OCI-LY7 (cell line): ENCODE measurements at places on chromosomes 4 and X. TPM values are rescaled to one million over a fixed set of nuclear protein-coding genes. Genes with fewer than 3 reads are reported as not detected.

DNA sequence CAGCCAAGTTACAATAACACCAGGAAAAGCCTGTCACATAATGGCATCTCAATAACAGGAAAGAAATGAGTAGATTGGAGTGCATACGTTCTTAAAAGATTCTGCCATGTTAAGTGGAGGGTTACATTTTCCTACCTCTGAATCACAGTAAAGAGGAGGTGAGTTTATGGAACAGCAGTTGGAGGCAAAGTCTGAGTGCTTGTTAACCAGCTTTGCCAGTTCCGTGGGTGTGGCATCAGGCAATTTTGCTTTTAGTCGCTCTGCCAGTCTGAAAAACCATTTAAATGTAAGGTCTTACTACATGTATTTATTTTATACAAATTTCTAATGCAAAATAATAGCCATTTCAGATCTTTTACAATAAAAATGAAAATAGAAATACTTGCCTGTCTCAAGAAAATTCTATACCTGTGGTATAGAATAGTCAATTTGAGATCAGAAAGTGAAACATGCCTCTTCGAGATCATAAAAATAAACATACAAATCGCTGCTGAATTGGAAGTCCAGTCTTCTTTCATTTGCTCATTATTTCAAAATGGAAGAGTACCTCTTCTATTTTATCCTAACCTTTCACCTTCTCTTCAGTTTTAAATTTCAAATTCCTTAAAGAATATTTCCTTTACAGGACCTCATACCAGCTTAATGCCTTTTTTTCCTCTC, 31.4 kb downstream of the GC start:
- DNase-seq: no peak

DNA sequence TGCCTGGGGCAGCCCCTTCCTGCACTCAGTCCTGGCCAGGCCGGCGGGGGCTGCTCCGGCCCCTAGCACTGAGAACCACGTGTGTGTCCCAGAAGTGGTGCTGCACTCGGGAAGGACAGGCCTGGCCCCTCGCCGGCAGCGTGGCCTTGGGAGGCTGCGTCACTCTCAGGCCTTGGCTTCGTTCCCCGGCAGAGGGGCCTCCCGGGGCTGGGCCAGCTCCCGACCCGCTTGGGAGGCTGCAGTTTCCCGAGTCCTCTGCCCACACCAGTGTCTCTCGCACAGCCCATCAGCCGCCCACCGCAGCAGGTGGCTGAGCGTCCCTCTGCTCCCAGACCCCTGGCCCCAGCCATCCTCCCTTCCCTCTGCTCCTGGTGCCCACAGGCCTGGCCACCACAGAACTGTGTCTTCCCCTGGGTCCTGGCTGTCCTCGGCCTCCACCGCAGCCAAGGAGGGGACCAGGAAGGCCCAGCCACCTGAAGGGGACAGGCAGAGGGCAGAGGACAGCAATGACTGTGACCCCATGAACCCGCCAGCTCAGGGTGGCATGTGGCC, 10.9 kb upstream of the CPLX1 start:
- no peak for DNase-seq

TRIM75 gene
- total RNA-seq: not detected in 2 replicates

DNA sequence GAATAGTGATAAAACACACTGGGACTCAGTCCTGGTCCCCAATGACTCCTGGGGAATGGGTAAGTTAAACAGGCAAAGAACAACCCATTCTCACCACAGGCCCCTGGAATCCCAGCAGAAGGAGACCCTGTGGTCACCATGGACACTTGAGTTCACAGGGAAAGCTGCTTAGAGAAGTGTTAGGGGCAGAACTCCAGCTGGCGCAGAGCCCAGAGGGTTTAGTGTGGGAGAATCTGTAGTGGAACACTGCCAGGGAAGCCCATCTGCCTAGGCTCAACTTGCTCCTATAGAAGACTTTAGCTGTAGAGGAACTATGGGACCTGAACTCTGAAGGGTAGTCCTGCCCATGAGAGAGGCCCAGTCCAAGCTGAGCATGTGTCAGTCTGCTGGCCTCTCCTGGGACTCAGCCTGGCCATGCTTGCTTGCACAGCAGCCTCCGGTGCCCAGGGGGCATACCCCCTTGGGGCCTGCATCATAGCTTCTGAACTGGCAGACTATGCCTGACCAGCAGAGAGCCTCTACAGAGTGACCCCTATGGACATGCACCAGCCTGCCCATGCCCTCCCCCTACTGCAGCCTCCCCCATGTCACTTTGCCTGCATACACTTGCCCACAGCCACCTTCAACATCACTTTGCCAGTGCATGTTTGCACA, 343.5 kb downstream of the IDS start:
- no peak for DNase-seq

DNA sequence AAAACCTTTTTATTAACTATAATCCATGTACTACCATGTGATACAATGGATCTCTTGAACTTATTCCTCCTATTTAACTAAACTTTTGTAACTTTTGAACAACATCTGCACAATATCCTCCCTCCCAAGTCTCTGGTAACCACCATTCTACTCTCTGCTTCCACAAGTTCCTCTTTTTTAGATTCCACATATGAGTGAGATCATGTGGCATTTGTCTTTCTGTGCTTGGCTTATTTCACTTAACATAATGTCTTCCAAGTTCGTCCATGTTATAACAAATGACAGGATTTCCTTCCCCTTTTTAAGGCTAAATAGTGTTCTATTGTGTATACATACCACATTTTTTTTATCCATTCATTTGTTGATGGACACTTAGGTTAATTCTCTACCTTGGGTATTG, 28.1 kb downstream of the DCAF8L1 start:
- no peak for DNase-seq

TMPRSS11A gene
- not detected in 2 replicates for total RNA-seq
